Stimulated activated CD8-positive, alpha-beta memory T cell treated with anti-CD3 and anti-CD28 coated beads, Interleukin-4, amount 100 ng/mL, for 1 hour (primary cell): ENCODE measurements at places on chromosomes 1 and 21.
A peak's percentile ranks its signal among the peaks of the same experiment; 100 is the strongest.

- no peak for DNase-seq
These were observed 9.8 kb upstream of the EGLN1 start for GRCh38 chr1:231431665-231432415.

GRCh38 chr1:244137725-244138124 is 86.6 kb downstream of the ZBTB18 start:
- no peak for DNase-seq

DNA sequence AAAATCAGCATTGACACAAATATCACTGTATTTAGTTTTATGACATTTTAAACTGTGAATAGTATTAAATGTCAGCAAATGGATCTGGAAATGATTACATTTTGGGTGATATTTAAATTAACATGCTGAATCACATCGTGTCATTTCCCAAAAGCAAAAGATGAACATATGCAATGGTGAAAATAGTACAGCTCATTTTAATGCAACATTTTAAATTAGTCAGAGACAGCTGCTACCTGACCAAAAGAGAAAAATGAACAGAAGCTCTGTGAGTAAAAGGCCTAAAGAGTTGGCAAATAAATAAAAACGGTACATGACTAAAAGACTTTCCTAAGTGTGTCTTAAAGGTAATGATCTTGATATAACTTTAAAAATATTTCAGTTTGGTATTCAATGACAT is 86.0 kb upstream of the GNG4 start:
- DNase-seq, result no peak

GRCh38 chr1:57262472-57262871 is 161.4 kb downstream of the DAB1 start:
- no peak for DNase-seq

- DNase-seq, result no peak
These were observed 51.3 kb downstream of the HLCS start for GRCh38 chr21:36915014-36915695.

GRCh38 chr1:110778821-110779220 is 94.1 kb upstream of the CD53 start:
- no peak for DNase-seq

- peak; percentile 46 for DNase-seq
These were observed 24.8 kb upstream of the SELENON start for GRCh38 chr1:25774921-25775771.

- DNase-seq, result no peak
These were observed 23.9 kb downstream of the PRRC2C start for GRCh38 chr1:171509191-171509590.

DNA sequence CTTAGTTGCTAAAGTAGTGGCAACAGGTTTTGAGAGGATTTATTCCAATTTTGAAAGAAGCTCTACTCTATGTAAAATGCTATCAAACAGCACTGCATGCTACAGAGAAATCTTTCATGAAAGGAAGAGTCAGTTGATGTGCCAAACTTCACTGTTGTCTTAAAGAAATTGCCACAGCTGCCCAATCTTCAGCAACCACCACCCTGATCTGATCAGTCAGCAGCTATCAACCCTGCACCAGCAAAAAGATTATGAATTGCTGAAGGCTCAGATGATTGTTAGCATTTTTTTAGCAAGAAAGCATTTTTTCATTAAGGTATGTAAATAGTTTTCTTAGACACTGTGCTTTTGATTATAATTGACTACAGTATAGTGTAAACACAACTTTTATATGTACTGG is 49.6 kb downstream of the SLC9C2 start:
- DNase-seq, result no peak

DNA sequence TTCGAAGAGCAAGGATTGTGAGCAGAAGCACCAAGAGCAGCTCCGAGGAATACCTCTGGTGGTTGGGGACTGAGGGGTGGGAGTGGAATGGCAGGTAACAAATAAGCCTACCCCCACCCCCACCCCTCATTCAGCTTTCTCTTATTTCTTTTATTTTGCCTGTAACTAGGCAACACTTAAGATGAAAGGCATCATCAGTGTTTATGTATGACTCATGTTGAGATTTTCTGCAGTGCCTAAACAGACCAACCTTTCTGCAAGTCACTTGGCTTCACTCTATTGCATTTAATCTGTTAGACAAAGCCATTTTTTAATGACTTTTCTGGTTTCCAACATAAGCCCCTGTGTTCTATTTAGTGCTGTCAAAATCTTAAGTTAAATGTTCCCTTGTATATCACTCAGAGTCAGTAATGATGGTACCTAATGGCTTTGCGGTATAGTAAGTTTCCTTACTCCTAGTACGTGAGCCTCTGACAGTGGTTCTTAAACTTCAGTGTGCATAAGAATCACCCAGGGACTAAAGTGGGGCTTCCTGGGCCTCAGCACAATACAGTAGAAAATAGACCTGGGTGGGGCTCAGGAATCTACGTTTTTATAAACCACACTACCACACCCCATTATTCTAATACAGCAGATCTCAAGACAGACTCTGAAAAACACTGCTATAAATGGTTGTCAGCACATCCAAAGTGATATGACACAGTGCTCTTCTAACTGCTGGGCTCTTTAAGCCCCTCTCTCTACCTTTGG is 19.9 kb downstream of the CASQ2 start:
- no peak for DNase-seq

GRCh38 chr1:39833121-39833520 is 44.5 kb upstream of the BMP8B start:
- no peak for DNase-seq

- DNase-seq, result no peak
These were observed 6.5 kb downstream of the PTP4A2 start for GRCh38 chr1:31931593-31932225.

GRCh38 chr21:32240851-32241687 is 37.8 kb downstream of the MIS18A start:
- no peak for DNase-seq

- DNase-seq, result no peak
These were observed 93.2 kb downstream of the CTH start for GRCh38 chr1:70504176-70504820.

- no peak for DNase-seq
These were observed 21.9 kb upstream of the XPR1 start for GRCh38 chr1:180609643-180610555.

DNA sequence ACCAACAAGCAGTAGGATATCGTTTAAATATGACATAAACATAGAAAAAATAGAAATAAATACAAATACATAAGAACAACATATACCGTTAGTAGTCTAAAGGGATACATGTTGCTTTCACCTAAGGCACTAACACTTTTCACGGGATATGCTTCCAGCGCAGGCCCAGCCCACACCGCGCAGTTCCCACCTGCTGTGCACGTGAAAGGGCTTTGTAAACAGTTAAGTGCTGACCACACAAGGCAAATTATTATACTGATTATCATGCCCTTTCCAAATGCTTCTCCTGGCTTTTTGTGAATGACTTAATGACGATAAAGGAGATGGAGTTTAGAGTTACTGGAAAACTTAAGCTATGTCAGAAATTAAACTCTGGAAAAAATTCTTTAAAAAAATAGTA is 11.3 kb upstream of the IL22RA1 start:
- DNase-seq, result no peak

DNA sequence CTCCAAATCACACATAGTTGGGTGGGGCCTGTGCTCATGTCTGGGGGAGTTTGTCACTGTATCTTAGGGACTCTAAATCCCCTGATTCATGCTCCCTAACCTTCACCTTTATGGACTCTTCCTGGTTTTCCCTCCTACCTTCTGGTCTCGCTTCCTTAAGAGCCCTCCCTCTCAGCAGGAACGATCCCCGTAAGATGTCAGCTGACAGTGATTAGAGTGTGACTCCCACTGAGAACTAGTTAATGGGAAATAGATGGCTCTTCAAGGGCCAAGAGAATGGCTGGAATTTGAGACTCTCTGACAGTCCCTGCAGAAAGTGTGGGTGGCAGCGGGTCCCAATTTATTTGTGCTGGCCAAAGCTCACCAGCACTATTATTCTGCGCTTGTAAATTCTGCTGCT is 22.0 kb downstream of the LYPD8 start:
- no peak for DNase-seq

- DNase-seq, result no peak
These were observed 6.9 kb upstream of the MX1 start for GRCh38 chr21:41418956-41419680.

DNA sequence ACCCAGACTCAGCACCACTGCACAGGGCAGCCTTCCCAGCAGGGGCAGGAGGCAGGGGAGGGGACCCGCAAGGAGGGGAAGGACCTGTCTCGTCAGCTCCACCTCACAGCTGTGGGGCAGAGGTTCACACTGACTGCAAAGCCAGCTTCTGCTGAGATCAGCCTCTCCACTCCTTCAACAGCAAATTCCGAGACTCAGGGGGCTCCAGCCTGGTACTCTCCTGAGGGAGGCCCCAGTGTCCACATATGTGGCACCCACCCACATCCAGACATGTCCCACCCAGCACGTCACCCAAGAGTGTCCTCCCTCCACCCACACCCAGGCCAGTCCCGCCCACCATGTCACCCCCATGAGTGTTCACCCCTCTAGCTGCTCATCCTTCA is 329.5 kb downstream of the NPHP4 start:
- DNase-seq, result no peak

DNA sequence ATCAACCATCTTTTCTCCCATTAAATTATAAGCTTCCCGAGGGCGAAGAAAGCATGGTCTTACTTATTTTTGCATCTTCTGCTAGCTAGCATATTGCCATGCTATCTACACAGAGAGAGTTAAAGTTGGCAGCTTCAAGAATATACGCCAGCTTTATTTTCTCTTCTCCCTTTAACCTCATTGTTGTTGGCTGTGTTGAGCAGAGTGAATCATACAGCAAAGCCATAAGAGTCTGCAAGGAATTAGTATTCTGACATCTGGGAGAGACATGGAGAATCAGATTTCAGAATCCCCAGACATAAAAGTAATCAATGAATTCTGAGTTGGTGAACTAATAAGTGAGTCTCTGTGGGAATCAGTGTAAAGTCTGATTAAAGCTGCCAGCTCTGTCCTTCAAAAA is 649.6 kb upstream of the PTBP2 start:
- DNase-seq, result no peak
